Melanocyte of skin (primary cell): ENCODE measurements at places on chromosomes 11 and 22. TPM values are rescaled to one million over a fixed set of nuclear protein-coding genes. Genes with fewer than 3 reads are reported as not detected.

Gene HSPB2
- 0.31 and 1.00 TPM in 2 replicates for total RNA-seq

Gene CDKN1C
- 7.9 and 41.1 TPM in 2 replicates for total RNA-seq

Gene MS4A15
- total RNA-seq, result not detected in 2 replicates

Gene RAB38
- total RNA-seq, result 248 and 260 TPM in 2 replicates

Gene MRGPRX4
- 0.15 TPM in 1 of 2 replicates, not detected in the other for total RNA-seq

Gene VWCE
- total RNA-seq, result under 0.01 and 0.33 TPM in 2 replicates

Gene PNPLA2
- 18.5 and 20.0 TPM in 2 replicates for total RNA-seq

Gene KCNJ4
- not detected in 2 replicates for total RNA-seq

Gene NAALAD2
- 0.67 and 0.77 TPM in 2 replicates for total RNA-seq

Gene ZNF214
- 2.1 and 2.9 TPM in 2 replicates for total RNA-seq

Gene P2RY6
- total RNA-seq, result 0.33 TPM in 1 of 2 replicates, not detected in the other

Gene APOA1
- not detected in 2 replicates for total RNA-seq

Gene OR51B4
- not detected in 2 replicates for total RNA-seq
